ENCODE measurements at places on chromosomes 2 and 18. TPM values are rescaled to one million over a fixed set of nuclear protein-coding genes. Genes with fewer than 3 reads are reported as not detected.
A peak's percentile ranks its signal among the peaks of the same experiment; 100 is the strongest.

- no peaks in the 10 kb centered on the region for H3K27me3 ChIP-seq
- H3K4me1 ChIP-seq = no peaks in the 10 kb centered on the region
Observed at GRCh38 chr2:180115675-180116074, 108.6 kb upstream of the CWC22 start.

DNA sequence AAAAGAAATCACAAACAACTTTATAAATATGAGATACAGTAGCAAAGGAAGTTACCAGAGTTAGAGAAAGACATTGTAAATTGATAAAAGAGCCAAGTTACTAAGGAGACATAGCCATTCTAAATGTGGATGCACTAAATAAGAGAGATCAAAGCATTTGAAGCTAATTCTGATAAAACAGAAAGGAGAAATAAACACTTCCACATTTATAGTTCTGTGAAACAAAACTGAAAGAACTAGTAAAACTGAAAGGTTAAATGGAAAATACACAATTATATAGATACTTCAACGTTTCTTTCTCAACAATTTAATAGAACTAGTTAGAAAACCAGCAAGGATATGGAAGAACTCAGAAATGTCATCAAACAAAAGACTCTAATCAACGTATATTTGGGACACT is 309.0 kb upstream of the CDH2 start:
- no peaks in the 10 kb centered on the region for H3K27me3 ChIP-seq
- no peak for DNase-seq
- H3K4me1 ChIP-seq = no peaks in the 10 kb centered on the region
- H3K27ac ChIP-seq = no peak overlapping the region
- H3K36me3 ChIP-seq = no peaks in the 10 kb centered on the region
- H3K4me3 ChIP-seq = no peak overlapping the region

GRCh38 chr2:141911485-141912066 is 219.2 kb downstream of the LRP1B start:
- no peaks in the 10 kb centered on the region for H3K36me3 ChIP-seq
- DNase-seq = peak; percentile 8
- H3K27ac ChIP-seq = no peak overlapping the region
- H3K4me3 ChIP-seq = no peak overlapping the region
- no peaks in the 10 kb centered on the region for H3K27me3 ChIP-seq
- H3K4me1 ChIP-seq = no peaks in the 10 kb centered on the region

GRCh38 chr2:143217512-143218115 is 88.4 kb downstream of the ARHGAP15 start:
- H3K4me1 ChIP-seq = no peaks in the 10 kb centered on the region
- H3K36me3 ChIP-seq = no peaks in the 10 kb centered on the region
- no peak overlapping the region for H3K4me3 ChIP-seq
- DNase-seq = no peak
- H3K27me3 ChIP-seq = no peaks in the 10 kb centered on the region

The SLC23A3 gene
- 0.18 TPM for total RNA-seq

All from IMR-90 (cell line).